ENCODE measurements at places on chromosomes 7 and 10. TPM values are rescaled to one million over a fixed set of nuclear protein-coding genes. Genes with fewer than 3 reads are reported as not detected.

The SHTN1 gene
- 26.4 TPM for polyA plus RNA-seq

The LFNG gene
- 25.3 TPM for polyA plus RNA-seq

The ADRA2A gene
- 2.0 TPM for polyA plus RNA-seq

The FAM53B gene
- polyA plus RNA-seq: 22.3 TPM

The PDE6C gene
- 0.40 TPM for polyA plus RNA-seq

The C10orf53 gene
- polyA plus RNA-seq: 0.13 TPM

The MACC1 gene
- polyA plus RNA-seq: 9.3 TPM

The RELN gene
- polyA plus RNA-seq: 13.4 TPM

The TWIST1 gene
- polyA plus RNA-seq: 7.4 TPM
